ENCODE measurements at places on chromosomes 3 and 15. TPM values are rescaled to one million over a fixed set of nuclear protein-coding genes. Genes with fewer than 3 reads are reported as not detected.

PTX3 gene
- total RNA-seq: 317 TPM

TM4SF18 gene
- total RNA-seq: 148 TPM

SLC28A1 gene
- total RNA-seq: not detected

MYL3 gene
- total RNA-seq: not detected

ZBTB20 gene
- total RNA-seq: 14.5 TPM

TMEM207 gene
- total RNA-seq: not detected

SPATA12 gene
- 0.18 TPM for total RNA-seq

LTK gene
- total RNA-seq: 0.24 TPM

GOLGA8K gene
- 1.5 TPM for total RNA-seq

Measured in glomerular endothelial cell (primary cell).